T-helper 2 cell (primary cell): ENCODE measurements at places on chromosomes 6 and 20.

GRCh38 chr6:17884498-17885478 lies 102.6 kb downstream of the KIF13A start:
- DNase-seq: no peak

GRCh38 chr6:74646461-74646860 lies 559.4 kb downstream of the COL12A1 start:
- no peak for DNase-seq

DNA sequence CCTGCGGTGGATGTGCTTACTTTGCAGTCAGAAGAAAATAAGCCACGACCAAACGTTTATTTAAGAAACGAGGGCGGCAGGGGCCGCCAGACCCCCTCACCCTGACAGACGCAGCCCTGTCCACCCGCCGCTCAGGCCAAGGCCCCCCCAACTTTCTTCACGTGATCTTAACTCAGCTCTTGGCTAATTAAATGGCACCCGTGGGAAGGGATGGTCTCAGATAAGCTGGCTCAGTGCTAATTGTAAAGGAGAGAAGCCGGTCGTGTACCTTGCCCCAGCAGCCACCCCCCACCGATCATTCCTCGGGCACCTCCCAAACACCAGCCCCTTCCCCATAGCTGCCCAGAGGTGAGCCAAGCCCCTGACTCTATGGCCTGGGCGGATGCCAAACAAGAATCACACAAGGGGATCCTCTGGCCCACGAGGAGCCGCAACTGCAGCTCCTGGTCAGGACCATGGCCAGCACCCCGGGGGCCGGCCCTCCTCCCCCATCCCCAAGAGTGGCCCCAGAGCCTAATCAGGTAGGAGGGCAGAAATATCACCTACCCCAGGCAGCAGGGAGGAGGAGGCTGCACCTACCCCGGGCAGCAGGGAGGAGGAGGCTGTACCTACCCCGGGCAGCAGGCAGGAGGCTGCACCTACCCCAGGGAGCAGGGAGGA lies 11.2 kb downstream of the KCNQ2 start:
- no peak for DNase-seq

DNA sequence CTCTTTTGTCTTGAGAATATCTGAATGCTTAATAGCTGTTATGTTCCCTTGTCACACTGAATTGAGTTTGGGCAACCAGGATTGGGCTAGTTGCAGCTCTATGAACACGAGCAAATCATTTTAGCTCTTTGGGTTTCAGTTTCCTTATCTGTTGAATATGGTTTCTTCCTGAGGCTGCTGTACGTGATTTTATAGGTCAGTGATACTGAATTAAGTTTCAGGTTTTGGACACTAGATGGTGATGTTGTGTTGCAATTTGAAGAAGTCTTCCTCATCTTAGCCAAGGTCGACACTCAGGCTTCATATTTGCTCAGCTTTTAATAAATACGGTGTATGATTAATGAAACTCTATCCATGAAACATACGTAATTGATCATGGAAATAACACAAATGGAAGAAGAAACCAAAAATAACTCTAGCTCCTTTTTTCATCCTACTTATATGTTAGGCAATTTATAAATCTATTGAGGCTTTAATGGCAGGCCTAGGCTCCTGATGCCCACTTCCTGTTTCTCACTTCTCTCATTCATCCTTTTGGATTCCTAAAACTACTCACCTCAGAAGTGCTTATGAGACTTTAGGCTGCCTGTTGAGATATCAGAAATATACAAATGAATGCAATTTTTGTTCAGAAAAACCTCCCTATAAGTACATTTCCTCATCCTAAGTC lies 354.1 kb upstream of the MAP3K7 start:
- DNase-seq: no peak

DNA sequence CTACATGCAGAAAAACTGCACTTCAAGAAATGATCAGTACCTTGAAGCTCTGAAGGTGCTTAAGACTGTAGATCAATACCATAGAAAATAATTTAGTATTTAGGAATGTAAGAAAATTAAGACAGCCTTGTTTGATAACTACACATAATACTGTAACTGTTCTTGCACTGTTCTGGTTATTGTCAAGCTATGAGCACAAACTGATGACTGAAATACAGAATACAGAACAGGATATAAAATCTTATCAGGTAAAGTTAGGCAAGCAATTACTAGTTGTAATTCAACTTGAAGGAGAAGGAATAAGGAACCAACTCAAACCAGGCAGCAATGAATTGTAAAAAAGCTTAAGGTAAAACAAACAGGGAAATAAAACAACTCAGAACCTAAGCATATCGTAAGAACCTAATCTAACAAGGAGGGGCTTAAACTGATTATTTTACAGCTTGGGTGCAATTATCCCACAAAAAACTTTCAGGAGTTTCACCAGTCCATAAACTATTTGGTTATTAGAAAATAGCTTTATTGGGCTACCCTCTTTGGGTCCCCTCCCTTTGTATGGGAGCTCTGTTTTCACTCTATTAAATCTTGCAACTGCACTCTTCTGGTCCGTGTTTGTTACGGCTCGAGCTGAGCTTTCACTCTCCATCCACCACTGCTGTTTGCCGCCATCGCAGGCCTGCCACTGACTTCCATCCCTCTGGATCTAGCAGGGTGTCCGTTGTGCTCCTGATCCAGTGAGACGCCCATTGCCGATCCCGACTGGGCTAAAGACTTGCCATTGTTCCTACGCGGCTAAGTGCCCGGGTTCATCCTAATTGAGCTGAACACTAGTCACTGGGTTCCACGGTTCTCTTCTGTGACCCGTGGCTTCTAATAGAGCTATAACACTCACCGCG lies 97.7 kb downstream of the ATG5 start:
- DNase-seq: no peak

- no peak for DNase-seq
Observed at GRCh38 chr6:43239054-43239453, 4.2 kb upstream of the TTBK1 start.

GRCh38 chr20:29408034-29408695 lies 1849.3 kb upstream of the DEFB115 start:
- no peak for DNase-seq

- DNase-seq: no peak
Observed at GRCh38 chr20:63346131-63347080, 14.7 kb downstream of the CHRNA4 start.

DNA sequence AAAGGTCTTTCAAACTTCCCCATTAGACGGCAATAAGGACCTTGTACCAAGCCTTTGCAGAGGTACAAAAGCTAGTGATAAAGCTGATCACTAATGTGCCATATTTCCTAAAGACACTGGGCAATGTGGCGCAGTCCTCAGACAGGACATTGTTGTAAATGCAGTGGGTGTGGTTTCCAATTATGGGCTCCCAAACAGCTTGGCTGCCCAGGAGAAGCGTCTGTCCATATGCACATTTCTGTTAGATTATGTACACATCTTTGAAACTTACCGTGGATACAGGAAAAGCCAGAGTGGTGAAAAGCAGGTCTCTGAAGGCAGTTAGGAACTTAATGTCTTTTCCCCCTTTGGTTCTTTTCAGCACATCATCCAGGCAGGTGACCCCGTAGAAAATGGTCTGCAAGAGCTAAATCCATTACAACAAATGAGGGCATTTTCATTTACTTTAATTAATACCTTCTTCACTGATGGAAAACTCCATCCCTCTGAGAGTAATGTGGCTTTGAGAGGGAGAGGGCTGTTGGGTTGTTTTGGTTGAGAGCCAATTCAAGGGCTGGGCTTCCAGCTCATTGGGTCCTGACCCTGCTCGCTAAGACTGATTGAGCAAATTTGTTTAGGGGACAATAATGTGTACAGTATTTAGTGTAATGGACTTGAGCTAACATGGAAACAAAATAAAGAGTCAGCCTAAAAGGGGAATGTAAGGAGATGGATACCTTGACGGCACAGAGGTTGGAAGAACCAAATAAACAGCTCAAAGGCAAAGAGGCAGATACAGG lies 10.4 kb downstream of the ADTRP start:
- DNase-seq: no peak

DNA sequence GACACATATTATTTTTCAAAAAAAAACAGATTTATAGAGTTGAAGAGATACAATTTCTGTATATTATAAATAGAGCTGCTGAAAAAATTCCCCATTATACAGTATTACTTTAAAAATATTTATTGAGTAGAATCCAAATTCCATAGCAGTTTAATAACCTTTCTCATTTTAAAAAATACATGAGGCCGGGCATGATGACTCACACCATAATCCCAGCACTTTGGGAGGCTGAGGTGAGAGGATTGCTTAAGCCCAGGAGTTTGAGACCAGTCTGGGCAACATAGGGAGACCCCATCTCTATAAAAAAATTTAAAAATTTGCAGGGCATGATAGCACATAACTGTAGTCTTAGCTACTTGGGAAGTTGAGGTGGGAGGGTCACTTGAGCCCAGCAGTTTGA lies 13.0 kb downstream of the ATRN start:
- no peak for DNase-seq

GRCh38 chr6:33632558-33633039 lies 11.5 kb downstream of the ITPR3 start:
- peak; percentile 56 for DNase-seq

GRCh38 chr20:48912065-48912464 lies 9.4 kb upstream of the ARFGEF2 start:
- DNase-seq: no peak

GRCh38 chr20:61434341-61434781 lies 182.3 kb downstream of the CDH4 start:
- DNase-seq: no peak
